ENCODE measurements at places on chromosomes 11 and 22.
A peak's percentile ranks its signal among the peaks of the same experiment; 100 is the strongest.

DNA sequence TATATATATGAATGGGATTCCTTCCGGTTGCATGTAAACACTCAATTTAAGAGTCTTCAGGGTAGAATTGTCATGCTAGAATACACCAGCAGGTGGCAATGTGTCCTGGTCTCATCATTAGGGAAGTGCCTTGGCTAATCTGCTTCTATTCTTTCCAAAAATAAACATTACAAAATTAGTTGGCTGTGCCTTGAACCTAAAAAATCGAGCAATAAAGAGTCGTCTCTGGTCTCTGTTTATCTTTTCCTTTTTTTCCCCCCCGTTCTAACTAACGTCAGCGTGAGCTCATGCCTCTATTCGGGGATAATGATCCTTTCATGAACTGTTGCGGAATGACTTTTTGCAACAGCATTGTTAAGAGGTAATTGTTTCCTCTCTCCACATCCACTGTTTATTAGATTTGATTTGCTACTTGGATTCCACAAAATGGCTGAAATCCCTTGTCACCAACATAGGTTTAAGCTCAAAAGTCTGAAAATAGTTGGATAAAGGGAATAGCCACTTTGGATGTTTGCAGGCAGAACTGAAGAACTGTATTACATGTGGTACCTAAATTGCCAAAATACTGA is 1.2 kb upstream of the ARHGEF12 start:
- peak; percentile 11 for DNase-seq

- no peak for DNase-seq
Measured at GRCh38 chr22:49018601-49019000, 809.1 kb downstream of the BRD1 start.

- DNase-seq = no peak
Measured at GRCh38 chr11:62725646-62726045, 1.6 kb downstream of the HNRNPUL2 start.

- no peak for DNase-seq
Measured at GRCh38 chr11:108561535-108561991, 32.0 kb downstream of the EXPH5 start.

GRCh38 chr11:127675581-127675980 is 675.0 kb upstream of the KIRREL3 start:
- no peak for DNase-seq

- no peak for DNase-seq
Measured at GRCh38 chr11:92939305-92939704, 30.1 kb upstream of the MTNR1B start.

DNA sequence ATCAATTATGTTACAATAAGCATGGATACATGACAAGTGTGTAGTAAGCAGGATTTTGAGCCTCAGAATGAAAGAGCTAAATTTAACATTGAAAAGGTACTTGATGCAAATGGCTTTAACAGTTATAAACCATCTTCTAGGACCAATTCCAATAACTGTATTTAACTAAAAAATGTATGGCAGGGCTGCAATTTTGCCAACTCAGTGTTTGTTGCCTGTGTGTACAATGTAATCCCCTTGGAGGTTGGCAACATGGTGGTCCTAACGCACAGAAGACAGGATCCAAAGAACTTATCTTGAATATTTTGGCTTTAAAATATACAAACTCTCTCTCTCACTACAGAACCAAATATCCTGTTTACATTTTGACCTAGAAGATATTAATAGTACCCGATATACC is 2314.1 kb downstream of the LRRC4C start:
- DNase-seq = no peak

DNA sequence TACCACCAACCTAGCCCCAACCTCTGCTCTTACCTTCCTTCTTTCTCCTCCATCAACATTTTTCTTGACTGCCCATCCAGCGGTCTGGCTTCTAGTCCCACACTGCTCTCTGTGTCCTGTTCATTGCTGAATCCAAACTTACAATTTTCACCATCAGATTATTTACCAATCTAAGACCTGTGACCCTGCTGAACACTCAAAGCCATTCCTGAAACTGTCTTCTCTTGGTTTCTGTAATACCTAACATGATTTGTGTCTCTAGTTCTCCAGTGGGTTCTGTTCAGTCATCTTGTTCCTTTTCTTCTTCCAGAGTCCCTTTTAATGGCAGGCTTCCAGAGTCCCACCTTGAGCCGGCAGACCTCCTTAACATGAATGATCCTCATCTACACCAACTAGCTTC is 24.1 kb downstream of the RRAS2 start:
- DNase-seq = no peak

GRCh38 chr22:46087816-46088277 is 62.5 kb upstream of the PPARA start:
- no peak for DNase-seq

- no peak for DNase-seq
Measured at GRCh38 chr11:62959422-62959980, 25.3 kb downstream of the SLC22A6 start.

DNA sequence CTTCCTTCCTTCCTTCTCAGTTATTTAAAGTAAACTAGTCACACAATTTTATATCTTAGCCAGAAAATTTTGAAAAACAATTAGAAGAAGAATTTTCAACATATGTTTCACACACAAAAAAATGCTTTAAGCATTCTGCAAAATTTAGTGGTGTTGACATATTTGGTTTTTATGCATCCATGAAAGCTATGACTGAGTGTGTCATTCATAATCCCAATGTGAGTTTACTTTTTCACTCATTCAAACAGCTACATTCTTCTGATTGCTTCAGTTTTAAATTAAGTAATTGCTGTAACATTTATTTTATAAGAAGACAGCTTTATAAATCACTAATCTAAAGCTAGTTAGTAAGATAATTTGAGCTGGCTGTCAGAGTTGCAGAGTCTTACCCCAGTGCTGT is 453.5 kb downstream of the LRRC4C start:
- DNase-seq = no peak

GRCh38 chr11:12434325-12434654 is 56.9 kb downstream of the PARVA start:
- DNase-seq = no peak

DNA sequence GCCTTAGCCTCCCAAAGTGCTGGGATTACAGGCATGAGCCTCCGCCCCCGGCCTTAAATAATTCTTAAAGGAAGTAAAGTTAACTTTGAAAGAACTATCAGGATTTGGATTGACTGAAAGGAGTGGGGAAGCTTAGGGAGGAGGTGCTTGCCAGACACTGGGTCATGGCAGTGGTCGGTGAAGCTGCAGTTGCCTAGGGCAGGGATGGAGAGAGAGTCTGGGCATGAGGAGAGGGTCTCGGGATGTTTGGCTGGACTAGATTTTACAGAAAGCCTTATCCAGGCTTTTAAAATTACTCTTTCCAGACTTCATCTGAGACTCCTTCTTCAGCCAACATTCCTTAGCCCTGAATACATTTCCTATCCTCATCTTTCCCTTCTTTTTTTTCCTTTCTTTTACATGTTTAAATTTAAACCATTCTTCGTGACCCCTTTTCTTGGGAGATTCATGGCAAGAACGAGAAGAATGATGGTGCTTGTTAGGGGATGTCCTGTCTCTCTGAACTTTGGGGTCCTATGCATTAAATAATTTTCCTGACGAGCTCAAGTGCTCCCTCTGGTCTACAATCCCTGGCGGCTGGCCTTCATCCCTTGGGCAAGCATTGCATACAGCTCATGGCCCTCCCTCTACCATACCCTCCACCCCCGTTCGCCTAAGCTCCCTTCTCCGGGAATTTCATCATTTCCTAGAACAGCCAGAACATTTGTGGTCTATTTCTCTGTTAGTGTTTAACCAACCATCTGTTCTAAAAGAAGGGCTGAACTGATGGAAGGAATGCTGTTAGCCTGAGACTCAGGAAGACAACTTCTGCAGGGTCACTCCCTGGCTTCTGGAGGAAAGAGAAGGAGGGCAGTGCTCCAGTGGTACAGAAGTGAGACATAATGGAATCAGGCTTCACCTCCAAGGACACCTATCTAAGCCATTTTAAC is at the start of gene NNMT:
Gene NNMT, plus strand, starts transcription at position 724 of the 929 bp plus-strand sequence. Its CDS starts 158 bp downstream, at position 882.
- no peak for DNase-seq

GRCh38 chr11:87180742-87181141 is 143.0 kb downstream of the TMEM135 start:
- DNase-seq = no peak

DNA sequence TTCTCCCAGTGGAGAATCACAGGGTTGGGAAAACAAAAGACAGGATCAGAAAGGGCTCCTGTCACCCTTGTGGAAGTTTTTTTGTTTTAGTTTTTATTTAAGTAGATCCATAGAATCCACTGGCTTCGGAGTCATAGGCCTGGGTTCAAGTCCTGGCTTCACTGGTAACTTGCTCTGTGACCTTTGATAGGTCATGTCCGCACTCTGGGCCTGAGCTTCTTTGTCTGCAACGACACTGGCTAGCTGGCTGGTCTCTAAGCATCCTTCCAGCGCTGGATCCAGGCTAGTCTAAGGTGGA is 1.4 kb downstream of the ZFTA start:
- DNase-seq = no peak

Data from stimulated activated CD8-positive, alpha-beta memory T cell treated with anti-CD3 and anti-CD28 coated beads, Interleukin-4, amount 100 ng/mL, for 4 hours (primary cell).